Sciatic nerve (tissue), 2 donors: ENCODE measurements at places on chromosomes 3 and 15.
A peak's percentile ranks its signal among the peaks of the same experiment; 100 is the strongest.

- no peak for DNase-seq
Measured at GRCh38 chr3:188262913-188263683, 109.1 kb downstream of the LPP start.

DNA sequence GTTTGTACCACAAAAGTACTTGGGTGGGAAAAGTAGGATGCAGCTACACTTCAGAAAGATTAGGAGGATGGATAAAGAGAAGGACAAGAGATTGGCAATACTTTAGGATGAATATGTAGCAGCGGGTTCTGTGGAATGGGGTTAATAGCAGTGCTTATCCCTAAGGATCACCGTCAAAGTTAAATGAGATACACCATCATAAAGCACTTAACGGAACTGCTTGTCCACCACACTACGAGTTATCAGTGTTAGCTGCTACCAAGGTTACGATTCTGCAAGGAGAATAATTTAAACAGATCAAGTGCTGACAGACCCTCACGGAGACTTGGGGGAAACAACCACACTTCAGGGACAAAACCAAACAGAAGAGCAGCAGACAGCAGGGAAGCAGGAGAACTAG lies 963 bp downstream of the SHQ1 start:
- DNase-seq = no peak

GRCh38 chr3:157981819-157982218 lies 124.4 kb downstream of the SHOX2 start:
- no peak for DNase-seq

GRCh38 chr3:181728470-181729340 lies 17.0 kb downstream of the SOX2 start:
- DNase-seq = no peak

DNA sequence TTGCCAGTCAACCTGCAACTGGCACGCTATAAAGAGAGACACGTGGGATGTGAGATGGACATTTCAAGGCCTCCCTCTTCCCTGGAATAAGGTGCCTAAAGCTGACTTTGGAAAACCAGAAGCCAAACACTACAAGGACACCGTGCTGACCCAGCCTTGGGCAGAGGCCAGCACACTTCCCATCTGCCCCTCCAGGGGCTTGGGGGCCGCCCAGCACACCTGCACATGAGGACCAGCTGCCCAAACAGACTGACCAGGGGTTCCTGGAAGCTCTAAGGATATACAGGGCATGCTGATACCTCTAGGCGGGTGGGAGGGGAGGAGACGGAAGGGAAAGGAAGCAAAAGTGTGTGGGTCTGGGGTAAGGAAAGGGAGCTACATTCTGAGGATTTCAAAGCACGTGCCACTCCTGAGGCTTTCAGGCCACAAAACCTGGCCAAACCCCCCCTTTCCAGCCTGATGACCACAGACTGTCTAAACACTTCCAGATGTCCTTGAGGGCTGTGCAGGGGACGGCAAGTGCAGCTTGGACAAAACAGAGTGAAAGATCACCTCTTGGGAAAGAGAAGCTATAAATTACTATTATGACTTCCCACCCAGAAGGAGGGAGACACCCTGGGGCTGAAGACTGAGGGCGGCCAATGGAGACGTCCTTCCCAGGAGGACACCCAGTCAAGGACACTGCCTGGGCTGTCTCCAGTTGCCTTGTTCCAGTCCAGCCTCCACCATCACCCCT lies 57.9 kb downstream of the ADCY5 start:
- DNase-seq = no peak

DNA sequence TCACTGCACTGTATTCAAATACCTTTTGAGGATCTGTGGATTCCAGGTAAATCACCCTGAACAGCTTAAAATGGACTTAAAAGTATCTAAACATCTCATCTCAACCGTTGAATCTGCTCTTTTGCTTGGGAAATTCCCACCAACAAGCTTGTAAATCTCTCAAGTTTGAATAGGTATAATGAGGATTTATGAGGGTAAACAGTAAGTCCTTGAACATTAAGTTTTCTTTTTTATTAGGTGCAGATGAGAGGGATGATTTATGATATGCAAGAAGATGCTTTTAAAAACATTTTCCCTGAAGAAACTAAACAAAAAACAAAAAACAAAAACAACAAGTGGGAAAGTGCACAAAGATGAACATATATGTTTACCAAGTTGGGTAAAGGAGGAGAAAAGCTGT lies 290.6 kb downstream of the ROBO1 start:
- no peak for DNase-seq

GRCh38 chr3:137687181-137687879 lies 76.8 kb upstream of the SOX14 start:
- no peak for DNase-seq

- DNase-seq = no peak
Measured at GRCh38 chr15:66743703-66744536, 41.9 kb downstream of the SMAD6 start.

- DNase-seq = no peak
Measured at GRCh38 chr15:89575656-89576416, 567 bp downstream of the TICRR start.

GRCh38 chr15:64004587-64004986 lies 41.7 kb downstream of the DAPK2 start:
- peak; percentile 59 for DNase-seq

DNA sequence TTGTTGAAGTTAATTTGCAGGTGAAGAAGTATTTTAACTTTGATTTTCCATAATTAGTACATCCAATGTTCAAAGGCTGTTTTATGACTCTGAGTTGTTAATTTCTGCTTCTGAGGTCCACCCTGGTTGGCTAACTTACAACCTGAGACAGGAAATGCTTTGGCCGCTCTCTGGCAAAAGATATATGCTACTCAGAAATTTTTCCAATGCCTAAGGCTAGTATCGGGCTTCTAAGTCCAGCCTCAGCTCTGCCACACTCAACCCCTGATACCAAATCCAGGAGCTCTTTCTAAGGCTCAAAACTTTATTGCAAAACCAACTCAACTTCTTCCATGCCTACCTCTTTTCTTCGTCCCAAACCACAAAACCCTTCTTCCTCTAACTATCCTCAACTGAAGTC lies 192.9 kb downstream of the NEK10 start:
- DNase-seq = no peak

DNA sequence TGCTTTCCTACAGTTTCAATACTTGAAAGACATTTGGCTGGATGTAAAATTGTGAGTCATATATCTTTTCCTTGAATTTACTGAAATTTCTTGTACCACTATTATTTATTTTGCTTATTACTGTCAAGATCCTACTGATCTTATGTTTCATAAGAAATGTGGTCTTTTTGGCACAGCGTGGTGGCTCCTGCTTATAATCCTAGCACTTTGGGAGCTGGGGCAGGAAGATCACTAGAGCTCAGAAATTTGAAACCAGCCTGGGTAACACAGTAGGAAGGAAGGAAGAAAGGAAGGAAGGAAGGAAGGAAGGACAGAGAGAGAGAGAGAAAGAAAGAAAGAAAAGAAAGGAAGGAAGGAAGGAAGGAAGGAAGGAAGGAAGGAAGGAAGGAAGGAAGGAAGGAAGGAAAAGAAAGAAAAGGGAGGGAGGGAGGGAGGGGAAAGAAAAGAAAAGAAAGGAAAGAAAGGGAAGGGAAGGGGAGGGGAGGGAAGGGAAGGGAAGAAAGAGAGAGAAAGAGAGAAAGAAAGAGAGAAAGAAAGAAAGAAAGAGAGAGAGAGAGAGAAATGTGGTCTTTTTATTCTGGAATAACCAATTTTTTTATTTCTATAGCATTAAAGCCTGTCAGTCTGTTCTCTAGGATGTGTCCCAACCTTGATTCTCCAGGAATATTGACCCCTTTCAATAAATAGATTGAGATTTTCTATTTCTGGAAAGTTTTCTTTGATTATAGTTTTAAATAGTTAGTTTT lies 572.0 kb upstream of the TGFBR2 start:
- DNase-seq = no peak

- no peak for DNase-seq
Measured at GRCh38 chr3:184676927-184677326, 34.9 kb downstream of the MAGEF1 start.

DNA sequence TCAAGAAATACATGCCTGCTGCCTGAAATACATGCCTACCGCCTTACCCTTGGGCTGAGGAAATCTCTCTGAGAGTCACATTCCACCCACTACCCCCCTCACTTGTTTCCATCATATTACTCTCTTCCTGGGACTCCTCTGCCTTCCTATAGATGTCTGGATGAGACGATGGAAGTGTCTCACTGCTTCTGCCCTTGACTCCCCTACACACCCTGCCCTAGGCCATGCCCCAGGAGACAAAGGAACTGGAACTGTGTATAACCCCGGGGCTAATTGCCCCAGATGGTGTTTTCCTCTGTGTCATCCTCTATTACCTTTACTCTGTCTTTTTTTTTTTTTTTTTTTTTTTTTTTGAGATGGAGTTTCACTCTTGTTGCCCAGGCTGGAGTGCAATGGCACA lies 102.0 kb downstream of the GTPBP8 start:
- no peak for DNase-seq

DNA sequence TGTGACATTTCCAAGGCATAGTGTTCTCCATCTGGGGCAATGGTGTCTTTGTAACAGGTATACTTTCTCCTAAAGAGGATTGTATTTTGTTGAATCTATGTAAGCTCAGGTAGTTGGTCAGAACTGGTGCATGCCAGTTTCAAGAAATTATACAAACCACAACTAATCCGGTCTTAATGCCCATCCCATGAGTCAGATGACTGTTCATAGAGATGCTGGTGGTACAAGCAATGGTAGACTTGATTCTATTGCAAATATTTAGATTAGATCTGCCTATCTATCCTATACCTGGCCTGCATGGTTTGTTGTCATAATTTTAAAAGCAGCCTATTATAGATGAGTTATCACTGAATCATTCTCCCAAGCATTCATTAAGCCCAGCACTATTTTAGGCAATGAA lies 43.5 kb downstream of the ATP13A5 start:
- no peak for DNase-seq

DNA sequence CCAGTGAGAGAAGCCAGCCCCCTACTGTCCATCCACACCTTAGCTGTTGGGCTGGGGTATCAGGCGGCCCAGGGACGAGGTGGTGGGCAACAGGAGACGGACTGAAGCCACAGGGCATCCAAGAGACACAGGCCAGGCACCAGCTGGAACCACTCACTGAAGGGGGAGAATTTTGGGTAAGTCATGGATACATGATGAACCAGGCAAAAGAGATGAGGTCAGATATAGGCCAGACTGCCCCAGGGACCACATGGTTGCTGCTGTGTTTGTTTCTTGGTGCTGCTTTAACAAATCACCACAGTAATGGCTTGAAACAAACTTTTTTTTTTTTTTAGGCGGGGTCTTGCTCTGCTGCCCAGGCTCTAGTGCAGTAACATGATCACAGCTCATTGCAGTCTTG lies 66.4 kb downstream of the SEMA5B start:
- no peak for DNase-seq

GRCh38 chr15:66251790-66252684 lies 1.5 kb downstream of the MEGF11 start:
- DNase-seq = peak; percentile 71

GRCh38 chr3:10757821-10758130 lies 58.3 kb upstream of the SLC6A11 start:
- peak; percentile 42 for DNase-seq

- no peak for DNase-seq
Measured at GRCh38 chr3:189781415-189781814, 150.2 kb downstream of the TP63 start.

- DNase-seq = no peak
Measured at GRCh38 chr3:58020783-58021071, 12.5 kb downstream of the FLNB start.

DNA sequence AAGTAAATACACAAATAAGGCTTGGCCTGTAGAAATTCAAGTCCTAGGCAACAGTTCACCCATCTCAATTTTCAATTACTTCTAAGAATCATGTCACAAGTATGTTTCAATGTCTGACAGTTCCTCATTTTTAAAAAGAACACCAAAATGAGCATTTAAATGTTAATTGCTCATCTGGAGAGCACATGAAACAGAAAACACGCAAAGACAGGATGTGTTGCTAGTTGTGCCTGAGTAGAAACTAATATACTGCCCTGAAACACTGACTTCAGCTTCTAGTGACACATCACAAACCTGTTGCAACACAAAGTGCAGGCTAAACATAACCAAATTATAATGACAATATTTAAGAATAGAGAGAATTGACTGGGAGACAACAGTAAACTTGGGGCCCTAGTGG lies 167.3 kb upstream of the THBS1 start:
- DNase-seq = no peak

- DNase-seq = peak; percentile 97
Measured at GRCh38 chr15:90954712-90955623, at the start of gene RCCD1. Gene RCCD1 (plus strand): TSS chr15:90954884. CDS start chr15:90956735, 1,851 bp downstream.

DNA sequence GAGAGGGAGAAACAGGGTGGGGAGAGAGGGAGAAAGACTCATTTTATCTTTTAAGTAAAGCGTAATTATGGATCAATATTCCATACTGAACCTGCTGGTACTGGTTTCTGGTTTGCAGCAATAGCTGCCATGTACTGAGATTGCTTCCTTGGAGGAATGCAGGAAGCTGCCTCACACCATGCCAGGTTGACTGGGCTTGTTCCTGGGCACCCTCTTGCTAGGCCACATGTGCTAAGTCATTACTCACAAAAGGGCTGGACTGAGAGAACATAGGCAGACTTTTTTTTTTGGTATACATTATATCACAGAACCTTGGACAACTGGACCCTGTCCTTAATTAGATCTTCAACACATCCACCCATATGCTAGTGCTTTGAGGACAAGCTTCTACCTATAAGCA lies 193.4 kb downstream of the ZNF621 start:
- no peak for DNase-seq

DNA sequence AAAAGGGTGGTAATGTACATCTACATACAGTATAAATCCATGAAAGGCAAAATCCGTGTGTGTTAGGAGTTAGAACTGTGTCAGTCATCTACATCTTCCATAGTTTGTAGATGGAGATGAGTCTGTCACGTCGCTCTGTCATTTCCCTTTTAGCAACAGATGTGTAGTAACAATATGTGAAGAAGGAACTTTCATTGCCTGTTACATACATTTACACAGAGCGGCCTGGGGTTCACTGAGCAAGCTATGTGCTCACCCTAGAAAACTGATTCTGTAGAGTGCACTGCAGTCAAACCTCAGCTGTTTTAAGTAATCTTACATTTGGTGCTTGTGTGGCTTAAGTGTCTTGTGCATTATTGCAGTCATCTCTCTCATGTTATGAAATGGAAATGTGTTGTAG lies 41.6 kb upstream of the AP3B2 start:
- no peak for DNase-seq
